ENCODE measurements at places on chromosomes 12 and 14. TPM values are rescaled to one million over a fixed set of nuclear protein-coding genes. Genes with fewer than 3 reads are reported as not detected.

GRCh38 chr12:39419471-39419870 lies 23.4 kb downstream of the KIF21A start:
- no peak for DNase-seq

- no peak for DNase-seq
Measured at GRCh38 chr14:77985211-77985615, 185.0 kb upstream of the NRXN3 start.

Gene HCAR1
- total RNA-seq: not detected

DNA sequence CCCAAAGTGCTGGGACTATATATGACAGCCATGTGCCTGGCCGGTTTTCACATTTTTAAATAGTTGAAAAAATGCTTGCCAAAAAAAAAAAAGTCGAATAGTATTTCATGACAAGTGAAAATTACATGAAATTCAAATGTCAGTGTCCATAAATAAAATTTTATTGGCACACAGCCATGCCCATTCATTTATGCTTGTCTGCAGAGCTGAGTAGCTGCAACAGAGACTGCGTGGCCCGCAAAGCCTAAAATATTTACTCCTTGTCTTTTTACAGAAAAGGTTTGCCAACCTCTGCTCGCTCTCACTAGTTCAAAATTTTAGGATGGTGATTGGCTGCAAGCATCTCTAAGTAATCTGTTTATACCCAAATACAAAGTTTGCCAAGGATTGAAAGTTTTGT lies 49.2 kb downstream of the TESC start:
- DNase-seq: no peak

DNA sequence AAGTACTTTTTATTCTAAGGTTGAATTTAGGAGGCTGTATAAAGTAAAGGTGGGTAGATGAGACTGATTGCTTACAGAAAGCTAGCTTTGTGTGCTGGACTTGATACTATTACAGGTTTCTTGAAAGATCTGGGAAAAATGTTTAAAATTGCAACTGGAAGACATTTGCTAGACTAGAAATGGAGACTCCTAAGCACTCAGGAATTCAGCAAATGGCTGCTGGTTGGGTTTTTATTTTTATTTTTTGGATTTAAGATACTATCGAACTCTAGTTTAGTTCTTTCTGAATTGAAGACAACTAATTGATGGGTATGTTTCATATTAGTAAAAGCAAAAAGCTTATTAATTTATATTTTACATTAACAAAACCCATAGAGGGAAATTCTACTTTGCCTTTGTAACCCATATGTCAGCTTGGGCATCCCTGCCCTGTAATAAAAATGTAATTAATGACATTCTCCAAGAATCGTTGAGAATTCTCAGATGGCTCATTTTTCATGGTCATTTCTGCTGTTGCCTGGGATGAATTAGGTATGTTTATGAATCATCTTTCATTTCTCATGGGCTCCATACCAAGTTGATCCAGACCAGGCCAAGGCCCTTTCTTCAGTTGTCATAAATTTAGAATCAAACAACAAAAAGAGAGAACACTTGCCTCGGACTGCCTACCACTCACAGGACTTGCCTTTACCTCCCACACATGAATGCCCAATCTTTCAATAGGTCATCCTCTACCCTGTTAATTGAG lies 102.1 kb downstream of the ERGIC2 start:
- DNase-seq: no peak

DNA sequence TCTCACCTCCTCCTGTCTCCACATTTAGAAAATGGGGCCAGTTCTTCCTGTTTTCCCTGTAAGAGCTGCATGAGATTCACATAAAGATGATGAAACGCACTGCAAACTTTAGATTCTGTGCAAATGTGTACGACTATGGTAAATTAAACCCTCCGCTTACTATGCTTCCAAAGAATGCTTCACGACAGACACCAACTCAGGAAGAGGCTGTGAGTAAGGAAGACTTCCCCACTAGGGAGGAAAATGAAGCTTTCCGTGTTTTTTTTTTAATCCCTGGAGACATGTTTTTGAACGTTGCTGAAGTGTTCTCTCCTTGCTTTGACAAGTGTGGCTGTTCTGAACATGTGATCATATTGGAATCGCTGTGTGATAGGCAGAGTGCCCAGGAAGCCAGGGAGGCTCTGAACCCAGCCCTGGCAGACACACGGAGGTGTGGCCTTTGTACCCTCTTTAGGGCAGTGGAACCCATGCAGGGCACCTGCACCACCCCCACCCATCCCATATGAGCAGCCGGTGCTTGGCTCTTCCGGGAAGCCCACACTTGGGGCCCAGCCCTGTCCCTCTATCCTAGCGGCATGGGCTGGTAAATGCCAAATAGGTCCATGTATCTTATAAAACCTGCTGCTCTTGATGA lies 7.5 kb upstream of the SYNE3 start:
- peak; percentile 93 for DNase-seq

Gene ANO2
- 0.13 TPM for total RNA-seq

DNA sequence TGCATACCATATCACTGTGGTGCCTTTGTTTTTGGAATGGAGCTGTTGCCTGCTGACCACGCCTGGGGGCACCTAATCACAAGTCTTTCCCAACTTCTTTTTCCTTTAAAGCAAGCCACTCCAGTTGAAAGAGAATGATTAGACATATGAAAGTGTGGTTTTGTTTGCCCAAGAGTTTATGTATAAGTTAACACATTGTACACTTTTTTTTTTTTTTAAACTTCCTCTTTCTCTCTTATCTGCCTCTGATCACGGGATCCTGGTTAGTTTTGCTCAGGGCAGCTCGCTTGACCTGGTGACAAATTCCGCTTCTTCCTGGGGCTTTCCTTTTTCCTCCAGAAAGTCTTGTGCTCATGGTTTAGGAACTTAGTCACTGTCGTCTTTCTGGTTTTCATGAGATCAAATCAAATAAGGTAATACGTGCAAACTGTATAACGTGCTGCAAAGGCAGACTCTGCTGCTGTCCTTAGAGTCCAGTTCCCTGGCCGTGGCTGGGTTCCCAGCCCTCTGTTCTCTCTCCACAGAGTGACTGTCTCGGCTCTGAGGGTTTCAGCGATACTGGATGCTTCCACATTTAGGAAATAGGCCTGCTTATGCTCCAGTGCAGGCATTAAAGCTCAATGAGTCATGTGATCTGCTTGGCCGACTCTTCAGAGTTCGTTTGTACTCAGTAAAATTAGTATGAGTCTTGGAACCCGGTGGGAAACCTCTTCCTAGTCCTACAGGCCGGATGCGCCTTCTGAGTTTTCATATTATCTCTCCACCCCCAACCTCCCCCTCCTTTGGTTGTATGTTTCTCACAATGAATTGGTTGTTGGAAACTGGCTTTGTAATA lies 15.2 kb downstream of the RASSF3 start:
- DNase-seq: peak; percentile 61

DNA sequence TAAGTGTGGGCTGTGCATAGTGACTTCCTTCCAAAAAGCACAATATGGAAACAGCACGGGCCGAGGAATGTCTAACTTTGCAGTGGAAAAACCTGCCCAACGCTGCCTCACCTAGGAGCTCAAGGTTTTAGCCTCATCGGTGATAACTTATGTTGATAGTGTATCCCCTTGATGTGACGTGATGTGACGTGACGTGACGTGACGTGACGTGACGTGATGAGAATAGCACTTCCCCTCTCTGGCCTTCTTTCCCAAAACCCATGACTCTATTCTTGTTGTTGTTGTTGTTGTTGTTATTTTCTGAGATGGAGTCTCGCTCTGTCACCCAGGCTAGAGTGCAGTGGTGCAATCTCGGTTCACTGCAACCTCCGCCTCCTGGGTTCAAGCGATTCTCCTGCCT lies 64.5 kb downstream of the KCNK13 start:
- DNase-seq: no peak

GRCh38 chr12:71665090-71665463 lies 976 bp downstream of the THAP2 start:
- no peak for DNase-seq

DNA sequence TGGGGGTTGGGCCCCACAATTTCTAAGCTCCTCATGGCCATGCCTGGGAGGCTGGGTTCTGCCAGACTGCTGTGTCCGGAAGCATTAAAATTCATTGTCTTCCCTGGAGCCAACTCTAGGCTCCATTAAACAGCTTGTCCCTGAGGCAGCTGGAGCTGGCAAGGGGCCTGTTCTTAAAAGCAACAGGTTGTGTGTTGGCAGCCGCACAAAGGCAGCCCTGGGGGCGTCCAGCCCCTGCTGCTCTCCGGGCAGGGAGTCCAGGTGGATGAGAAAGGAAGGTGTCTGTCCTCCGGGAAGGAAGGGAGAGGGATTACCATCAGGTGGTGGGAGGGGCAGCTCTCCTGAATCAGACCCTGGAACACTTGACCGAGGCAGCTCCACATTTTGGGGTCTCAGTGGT lies 98.9 kb downstream of the CHST11 start:
- DNase-seq: no peak

- no peak for DNase-seq
Measured at GRCh38 chr14:77180726-77181602, 634 bp upstream of the TMEM63C start.

- no peak for DNase-seq
Measured at GRCh38 chr12:99111600-99111999, 466.5 kb downstream of the APAF1 start.

Gene C14orf180
- total RNA-seq: 2.4 TPM

- no peak for DNase-seq
Measured at GRCh38 chr14:22526744-22527143, 62.3 kb downstream of the DAD1 start.

- no peak for DNase-seq
Measured at GRCh38 chr12:119699199-119699760, 31.3 kb downstream of the PRKAB1 start.

DNA sequence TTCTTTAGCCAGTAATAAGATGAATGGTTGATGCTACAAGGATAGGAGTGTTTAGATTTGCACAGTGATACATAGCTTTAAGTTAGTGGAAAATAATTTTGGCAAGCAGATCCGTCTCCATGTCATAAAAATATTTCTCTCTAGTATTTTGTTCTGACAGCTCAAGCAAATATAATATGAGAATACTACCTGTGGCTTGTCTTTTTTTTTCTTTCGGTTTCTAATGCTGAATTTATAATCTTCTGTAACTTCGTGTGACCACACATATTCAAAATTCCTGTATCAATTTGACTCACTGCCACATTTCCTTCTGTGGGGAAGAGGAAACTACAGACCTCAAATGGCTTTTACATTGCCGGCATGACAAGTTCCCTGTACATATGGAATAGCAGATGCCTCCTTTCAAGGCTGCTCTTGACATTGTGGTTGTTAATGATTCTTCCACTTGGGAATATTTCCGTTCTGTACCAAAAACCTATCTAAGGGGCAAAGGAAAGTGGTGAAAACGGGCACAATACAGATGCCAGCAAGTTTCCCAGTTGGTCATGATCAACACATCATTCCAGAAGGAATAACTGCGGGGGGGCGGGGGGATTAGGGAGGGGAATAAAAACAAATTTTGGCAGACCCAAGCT lies 103.6 kb upstream of the CCDC91 start:
- DNase-seq: no peak

DNA sequence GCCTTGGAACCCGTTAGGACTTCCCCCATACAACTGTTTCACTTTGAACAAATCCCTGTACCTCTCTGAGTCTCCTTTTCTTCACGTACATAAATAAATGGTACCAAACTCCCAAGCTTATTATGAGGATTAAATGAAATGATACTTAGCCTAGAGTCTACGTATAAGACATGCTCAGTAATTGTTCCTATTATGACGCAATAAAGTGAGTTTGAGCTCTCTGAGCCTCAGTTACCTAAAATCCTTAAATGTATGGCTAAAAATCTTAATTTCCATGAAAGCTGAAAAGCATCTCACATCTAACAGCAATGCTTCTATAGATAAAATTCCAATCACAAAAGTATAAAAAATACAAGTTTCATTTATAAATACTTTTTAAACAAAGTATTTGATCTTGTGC lies 117.9 kb upstream of the TMEM233 start:
- no peak for DNase-seq

DNA sequence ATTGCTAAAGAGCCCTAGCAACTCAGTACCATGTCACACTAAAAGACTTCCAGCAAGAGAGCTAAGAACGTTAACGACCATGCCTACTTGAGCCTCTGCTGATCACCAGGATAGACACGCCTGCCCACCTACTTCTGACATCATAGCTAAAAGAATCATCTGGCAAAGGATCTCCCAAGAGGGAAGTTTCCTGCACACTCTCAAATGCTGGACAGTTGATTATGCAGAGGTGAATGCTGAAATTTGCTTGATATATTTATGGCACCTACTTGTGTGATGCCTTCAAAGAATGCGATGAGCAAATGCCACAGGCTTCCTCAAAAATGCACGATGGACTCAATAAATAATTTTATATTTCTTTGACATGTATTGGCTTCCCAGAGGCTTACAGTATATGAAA lies 113.6 kb downstream of the GALC start:
- DNase-seq: no peak

DNA sequence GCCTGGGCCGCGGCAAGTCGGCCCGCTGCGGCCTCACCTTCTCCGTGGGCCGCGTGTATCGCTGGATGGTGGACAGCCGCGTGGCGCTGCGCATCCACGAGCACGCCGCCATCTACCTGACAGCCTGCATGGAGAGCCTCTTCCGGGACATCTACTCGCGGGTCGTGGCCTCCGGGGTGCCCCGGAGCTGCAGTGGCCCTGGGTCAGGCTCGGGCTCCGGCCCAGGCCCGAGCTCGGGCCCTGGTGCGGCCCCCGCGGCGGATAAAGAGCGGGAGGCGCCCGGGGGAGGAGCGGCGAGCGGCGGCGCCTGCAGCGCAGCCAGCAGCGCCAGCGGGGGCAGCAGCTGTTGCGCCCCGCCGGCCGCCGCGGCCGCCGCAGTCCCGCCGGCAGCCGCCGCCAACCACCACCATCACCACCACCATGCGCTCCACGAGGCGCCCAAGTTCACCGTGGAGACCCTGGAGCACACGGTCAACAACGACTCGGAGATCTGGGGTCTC lies 226.2 kb upstream of the CRY1 start:
- no peak for DNase-seq

DNA sequence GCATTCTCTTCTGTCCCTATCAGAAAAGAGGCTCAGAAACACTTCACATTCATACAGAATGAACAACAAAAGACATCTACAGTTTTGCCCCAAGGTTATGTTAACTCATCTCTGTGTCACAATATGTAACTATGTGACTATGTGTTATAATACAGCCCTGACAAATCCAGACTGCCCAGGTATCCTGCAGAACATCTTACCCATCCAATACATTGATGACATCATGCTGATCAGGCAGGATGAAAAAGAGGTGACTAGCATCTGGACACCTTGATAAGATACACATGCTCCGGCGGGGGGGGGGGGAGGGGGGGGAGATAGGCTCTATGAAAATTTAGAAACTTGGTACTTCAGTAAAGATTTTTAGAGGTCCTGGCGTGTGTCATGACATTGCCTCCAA lies 8.3 kb upstream of the GNS start:
- DNase-seq: no peak

- no peak for DNase-seq
Measured at GRCh38 chr12:54417712-54418440, 1.2 kb downstream of the ITGA5 start.

Gene TNFAIP2
- total RNA-seq: 27.9 TPM

Gene RNU7-1
- not detected for total RNA-seq

- peak; percentile 58 for DNase-seq
Measured at GRCh38 chr12:95802482-95803270, 12.1 kb upstream of the NTN4 start.
